ENCODE measurements at places on chromosomes 1 and 21.

DNA sequence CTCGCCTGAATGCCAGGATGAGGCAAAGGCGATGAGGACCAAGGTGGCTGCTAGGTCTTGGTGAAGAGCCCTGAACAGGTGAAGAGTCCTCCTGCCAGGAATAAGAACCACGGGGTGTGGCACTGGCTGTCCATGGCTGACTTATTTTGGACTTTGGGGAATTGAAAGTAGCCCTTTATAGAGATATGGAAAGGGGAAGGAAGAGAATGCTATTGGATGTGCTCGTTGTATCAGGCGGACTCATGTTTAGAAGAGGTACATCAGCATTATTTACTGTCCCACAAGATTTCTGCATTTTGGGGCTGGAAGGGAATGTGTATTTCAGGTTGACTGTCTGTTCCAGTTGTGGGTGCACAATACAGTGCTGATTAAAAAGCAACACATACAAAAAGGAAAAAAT, 465.8 kb downstream of the DSCAM start:
- no peak for DNase-seq

DNA sequence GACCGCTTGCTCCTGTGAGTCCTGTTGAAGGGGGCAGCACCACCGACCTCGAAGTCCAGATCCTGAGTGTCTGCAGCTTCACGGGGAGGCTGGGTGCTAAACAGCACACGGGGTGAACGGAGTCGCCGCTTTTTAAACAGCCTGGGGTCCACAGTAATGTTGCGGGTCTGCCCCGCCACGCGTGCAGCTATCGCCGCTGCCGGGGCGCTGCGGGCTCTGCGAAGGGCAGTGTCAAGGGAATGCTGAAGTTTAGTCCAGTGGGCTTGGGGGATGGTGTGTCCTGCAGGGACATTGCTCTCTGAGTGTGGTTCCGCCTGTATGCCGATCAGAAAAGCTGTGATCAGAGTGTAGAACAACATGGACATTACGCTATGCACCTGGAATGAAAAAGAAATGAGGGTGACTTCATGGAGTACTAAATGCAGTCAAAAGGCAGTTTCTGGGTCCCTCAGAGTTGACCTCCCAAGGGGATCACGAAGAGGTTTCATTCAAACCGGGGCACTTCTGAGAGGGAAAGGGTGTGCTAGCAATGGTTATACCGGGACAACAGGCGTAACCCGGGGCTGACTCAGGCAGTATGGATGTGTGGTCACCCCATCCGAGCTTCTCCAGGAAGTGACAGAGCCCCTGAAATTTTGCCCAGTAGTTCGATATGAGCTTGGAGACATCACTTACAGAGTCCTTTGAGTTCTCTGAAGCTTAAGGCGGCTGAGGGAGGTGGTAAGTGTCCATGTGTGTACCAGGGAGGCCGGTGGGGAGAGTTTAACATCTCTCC, 51.4 kb downstream of the NGF start:
- DNase-seq = no peak

DNA sequence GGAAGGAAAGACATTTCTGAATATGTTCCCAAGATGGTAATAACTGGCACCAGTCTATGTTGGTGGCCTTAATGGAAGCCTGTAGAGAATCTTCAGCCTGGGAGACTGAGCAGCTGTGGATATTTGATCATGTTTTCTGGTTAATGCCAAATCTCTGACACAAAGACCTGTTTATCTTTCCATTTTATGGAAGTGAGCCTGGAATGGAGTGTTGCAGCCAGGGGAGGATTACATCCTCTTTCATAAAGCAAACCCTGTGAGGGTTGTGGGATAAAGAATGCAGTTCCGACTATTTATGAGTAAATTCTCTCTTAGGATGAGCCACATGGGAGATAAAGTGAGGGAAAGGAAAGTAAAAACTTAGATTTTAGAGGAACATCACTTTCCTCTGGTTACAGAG, 144.1 kb downstream of the PCP4 start:
- DNase-seq = no peak

DNA sequence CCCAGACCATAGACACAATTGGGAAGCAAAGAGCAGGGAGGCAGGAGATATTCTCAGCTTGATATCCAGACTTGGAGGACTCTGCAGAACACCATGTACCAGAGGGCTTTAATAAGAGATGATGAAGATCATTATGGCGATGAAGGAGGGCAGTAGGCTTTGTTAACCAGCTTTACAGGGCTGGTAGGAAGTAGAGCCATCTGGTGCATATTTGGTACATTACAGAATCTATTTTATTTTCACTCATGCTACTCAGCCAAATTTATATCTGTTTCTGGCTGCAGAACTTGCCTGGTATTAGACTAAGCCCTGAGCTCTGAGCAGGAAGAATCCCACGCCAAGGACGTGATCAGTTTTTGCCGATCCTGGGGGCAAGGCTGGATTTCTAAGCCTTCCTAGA, 61.8 kb upstream of the SYT6 start:
- no peak for DNase-seq

GRCh38 chr1:14723401-14723800, 124.9 kb downstream of the KAZN start:
- DNase-seq = no peak

- DNase-seq = no peak
These were observed 94.9 kb upstream of the POU3F1 start for GRCh38 chr1:38141483-38141882.

Data from stimulated activated CD8-positive, alpha-beta memory T cell treated with anti-CD3 and anti-CD28 coated beads, Interleukin-7, amount 100 ng/mL, for 48 hours (primary cell).